MG63 (cell line): ENCODE measurements at places on chromosomes 6 and 20. TPM values are rescaled to one million over a fixed set of nuclear protein-coding genes. Genes with fewer than 3 reads are reported as not detected.
A peak's percentile ranks its signal among the peaks of the same experiment; 100 is the strongest.

DNA sequence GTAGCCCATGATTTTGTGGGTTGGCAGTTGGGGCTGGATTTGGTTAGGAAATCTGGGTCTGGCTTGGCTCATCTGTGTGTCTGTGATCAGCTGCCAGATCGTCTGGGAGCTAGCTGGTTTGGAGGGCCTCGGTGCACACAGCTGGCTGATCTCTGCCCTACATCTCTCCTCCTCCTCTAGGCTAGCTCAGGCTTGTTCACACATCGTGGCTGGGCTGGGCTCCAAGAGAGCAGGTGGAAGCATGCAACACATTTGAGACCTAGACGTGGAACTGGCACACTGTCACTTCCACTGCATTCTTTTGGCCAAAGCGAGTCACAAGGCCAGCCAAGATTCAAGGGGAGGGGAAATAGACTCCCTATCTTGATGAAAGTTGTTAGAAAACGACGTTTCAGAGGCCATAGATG lies 15.9 kb downstream of the NDUFAF5 start:
- peak; percentile 99 for DNase-seq

DNA sequence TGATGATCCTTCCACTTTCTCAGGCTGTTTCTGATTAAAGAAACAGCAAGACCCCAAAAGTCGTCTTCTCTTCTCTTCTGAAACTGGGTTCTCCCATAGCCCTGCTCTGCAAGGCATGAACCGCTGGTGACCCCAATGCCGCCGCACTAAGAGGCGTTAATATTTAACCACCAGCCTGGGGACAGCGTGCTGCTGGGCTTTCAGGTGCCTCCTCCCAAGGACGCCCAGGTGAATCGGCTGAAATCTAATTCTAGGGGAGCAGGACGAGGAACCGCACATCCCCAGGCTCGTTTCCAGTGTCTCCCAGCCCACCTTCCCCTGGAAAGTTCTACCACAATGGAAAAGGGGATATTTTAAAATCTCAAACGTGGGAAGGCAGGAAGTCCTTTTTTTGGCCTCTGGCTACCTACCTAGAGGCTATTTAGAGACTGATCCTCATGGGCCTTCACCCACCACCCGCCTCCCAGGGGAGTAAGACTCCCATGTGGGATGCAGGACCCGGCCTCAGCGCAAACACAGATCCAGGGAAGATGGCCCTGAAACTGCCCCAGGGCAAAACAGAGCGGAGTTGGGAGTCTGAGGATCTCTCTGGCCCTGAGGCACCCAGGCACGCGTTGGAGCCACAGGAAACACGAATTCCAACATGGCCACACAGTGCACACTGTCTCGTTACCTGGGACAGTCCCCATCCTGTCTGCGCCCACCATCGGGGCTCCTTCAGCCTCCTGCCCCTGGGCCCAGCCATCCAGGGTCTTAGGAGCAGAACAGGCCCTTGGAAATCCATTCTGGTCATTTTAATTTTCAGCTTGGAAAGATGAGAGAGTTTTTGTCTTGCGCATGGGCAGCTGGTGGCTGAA lies 56.2 kb downstream of the BMP7 start:
- no peak for DNase-seq

GRCh38 chr6:135251498-135252441 lies 70.7 kb downstream of the MYB start:
- DNase-seq: no peak

GRCh38 chr6:15036690-15037245 lies 209.1 kb upstream of the JARID2 start:
- DNase-seq: no peak

- DNase-seq: no peak
Observed at GRCh38 chr6:165081944-165082532, 227.4 kb downstream of the C6orf118 start.

DNA sequence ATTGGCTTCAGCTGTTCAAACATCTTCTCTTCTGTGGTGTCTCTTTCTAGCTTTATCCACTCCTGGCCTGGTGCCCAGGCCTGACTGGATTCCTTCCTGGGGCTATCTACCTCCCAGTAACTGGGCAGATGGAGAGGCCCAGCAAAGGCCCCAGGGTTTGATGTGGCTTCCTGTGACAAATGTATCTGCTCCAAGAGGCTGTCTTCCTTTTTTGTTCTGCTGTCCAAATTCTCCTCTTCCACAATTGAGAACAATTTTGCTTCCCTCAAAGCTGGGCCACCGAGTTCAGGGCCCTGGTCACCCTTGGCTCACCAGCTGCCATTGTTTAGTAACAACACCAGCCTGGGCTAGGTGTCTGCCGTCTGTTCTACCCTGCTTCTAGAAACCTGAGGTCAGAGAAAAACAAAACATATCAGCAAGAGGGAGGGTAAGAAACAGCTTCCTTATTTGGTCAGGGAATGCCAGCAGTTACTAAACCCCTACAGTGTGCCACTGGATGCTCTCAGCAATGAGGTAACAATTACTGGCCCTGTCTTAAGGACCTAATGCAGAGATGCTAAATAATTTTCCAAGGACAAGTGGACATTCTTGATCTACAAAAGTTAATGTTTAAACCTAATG lies 3.9 kb downstream of the ZFP57 start:
- DNase-seq: peak; percentile 6

- DNase-seq: no peak
Observed at GRCh38 chr6:4153514-4153985, 18.2 kb upstream of the ECI2 start.

- DNase-seq: peak; percentile 73
Observed at GRCh38 chr6:170529839-170530469, 23.2 kb downstream of the PSMB1 start.

DNA sequence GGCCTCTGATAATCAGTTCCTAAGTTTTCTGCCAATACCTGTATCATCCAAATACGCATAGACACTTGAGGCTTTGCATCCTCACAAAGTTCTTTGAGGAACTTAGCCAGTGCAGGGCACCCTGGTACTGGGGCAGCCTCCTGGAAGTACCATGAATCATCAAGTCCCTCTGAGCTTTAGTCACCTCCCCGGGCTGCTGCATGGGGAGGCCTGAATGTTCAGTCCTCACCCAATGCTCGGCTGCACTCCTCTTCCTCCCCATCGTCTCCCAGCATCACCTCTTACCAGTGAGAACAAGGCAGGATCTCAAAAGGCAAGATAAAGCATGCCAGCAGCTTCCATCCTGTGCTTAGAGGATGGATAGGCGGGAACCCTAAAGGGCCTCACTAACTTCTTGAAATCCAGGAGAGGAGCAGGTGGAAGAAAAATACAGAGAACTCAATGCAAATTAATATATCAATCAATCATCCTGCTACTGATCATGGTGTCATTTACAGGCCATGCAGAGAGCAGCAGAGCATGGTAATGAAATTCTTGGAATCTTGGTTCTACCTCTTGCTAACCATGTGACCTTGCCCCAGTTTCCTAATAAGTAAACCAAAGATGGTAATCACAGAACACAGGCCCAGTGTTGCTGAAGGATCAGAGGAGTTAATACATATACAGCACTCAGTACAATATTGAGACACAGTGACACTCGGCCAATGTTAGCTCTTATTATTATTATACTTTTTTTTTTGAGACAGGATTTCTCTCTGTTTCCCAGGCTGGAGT lies 4.7 kb upstream of the CCN6 start:
- DNase-seq: no peak

DNA sequence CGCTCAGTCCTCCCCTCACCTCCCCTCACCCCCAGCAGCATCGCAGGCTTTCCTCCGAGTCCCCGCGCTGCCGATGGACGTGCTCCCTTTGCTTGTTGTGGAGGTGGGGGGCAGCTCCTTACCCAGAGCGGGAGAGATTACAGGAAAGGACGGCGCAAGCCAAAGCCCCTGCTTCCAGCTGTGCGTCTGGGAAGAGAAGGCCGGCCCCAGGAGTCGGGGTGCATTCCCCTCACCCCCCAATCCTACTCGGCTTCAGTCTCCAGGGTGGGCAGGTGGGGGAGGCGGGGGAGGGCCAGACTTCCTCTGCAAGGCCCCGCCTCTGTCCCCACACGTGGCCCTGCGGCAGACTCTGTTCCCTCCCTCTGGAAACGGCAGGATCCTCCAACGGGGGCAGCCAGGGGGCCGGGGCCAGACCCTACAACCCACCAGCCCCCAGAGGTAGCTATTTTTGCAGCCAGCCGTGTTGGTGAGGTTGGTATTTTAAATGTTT lies 43.6 kb downstream of the NTSR1 start:
- no peak for DNase-seq

DNA sequence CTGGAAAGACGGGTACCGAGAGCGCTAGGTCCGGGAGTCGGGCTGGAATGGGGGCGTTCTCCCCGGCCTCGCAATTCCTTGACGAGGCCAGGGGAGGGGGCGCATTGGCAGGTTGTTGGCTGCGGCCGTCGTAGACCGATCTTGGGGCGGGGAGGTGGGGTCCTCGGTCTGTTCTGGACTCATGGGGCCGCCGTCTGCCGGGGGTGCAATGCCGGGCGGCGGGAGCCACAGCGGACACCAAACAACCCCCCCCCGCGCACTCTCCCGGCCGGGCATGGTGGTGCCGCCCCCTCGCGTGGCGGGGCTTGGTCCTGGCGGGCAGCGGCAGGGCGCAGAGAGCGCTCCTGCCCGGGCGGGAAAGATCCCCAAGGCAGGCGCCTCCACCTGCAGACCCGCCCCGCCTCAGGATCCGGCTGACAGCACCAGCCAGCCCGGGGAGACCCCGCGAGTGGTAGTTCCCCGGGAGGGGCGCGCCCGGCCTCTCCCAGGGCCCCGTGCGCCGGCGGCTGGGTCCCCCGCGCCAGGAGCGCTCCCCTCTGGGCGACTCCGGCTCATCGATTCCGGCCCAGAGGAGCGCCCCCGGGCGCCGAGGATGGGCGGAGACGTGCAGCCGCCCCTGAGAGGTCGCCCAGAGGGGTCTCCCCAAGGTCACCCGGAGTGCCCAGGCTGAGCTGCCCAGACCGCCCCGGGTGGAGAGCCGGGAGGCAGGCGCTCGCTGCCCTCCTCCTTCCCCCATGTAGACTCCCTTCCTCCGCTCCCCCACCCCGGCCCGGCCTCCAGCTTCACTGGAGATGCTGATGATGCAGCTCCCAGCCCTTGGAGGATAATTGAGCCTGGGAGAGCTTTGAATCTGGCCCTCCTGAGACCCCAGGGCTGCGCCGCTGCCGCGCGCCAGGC lies 709 bp downstream of the PPP1R16B start:
- peak; percentile 26 for DNase-seq

- no peak for DNase-seq
Observed at GRCh38 chr6:4345543-4345942, 210.2 kb upstream of the ECI2 start.

DNA sequence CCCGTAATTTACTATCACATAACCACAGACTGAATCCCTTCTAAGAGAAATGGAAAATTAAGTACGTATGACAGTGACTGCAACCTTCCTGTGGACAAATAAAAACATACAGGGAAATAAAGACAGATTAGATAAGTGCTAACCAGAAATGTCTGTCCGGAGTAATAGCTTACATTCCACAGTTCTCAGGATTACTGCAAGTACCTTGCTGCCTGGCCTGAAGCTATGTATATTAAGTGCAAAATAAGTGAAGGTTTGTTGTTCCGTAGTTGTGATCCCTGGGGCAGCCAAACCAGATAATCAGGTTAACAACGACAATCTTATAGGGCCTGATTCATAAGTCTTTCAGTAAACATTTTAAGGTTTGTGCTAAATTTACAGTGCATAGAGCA lies 2.8 kb downstream of the NEDD9 start:
- DNase-seq: no peak

DNA sequence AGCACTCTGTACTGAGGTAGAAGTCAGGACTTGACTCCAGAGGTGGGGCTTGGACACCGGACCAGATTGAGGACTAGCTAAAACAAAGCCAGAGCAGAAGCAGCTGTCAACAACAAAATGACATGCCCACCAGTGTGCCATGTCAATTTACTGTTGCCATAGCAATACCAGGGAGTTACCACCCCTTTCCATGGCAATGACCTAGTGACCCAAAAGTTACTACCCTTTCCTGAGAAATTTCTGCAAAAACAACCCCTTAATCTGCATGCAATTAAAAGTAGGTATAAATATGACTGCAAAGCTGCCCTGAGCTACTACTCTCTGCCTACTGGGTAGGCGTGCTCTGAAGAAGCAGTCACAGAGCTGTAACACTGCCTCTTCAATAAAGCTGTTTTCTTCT lies 21.0 kb downstream of the MAP3K5 start:
- no peak for DNase-seq

DNA sequence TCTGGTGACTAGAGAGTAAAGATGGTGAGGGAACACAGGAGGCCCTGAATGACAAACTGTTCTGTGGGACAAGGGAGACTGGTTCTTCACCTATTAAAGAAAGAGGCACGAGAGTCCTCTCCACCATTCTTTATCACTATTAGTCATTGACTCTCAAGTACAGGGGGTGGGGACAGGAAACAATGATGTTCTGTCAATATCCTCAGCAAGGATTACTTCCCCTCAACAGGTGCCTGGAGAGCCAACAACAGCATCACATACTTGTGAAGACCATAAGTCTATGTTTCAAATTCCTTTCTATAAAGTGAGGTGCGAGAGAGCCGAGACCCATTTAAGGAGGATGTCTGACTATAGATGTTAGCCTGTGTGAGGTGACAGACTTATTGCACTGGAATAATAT lies 72.4 kb upstream of the TBC1D7 start:
- DNase-seq: no peak

- DNase-seq: no peak
Observed at GRCh38 chr6:152474354-152474753, 162.8 kb downstream of the SYNE1 start.

GRCh38 chr6:51028276-51028675 lies 209.6 kb downstream of the TFAP2B start:
- DNase-seq: no peak

DNA sequence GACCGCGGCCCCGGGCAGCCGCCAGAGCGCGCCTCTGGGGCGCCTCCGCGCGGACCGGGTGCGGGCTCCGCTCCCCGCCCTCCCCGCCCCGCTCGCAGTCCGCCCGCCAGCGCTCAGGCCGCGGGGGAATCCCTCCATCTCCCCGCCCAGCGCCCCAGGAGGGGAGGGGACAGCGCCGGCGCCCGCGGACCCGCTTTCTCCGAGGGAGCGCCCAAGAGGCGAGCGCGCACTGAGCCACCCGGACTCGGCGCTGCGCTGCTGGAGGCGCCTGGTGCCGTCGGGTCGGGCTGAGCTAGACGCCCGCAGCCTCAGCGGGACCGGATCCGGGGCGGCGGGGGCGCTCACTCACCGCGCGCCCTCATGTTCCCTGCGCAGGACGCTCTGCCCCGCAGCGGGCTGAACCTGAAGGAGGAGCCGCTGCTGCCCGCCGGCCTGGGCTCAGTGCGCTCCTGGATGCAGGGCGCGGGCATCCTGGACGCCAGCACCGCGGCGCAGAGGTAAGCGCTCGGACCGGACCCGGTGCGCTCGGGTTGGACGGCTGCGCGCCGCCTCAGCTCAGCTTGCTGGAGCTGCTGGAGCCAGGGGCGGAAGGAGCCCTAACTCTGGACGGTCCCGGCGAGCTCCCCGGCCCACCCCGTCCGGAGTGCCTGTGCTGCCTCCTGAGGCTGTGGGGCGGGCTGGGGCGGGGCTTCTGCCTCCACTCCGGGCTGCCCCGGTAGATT lies 867 bp downstream of the EBF4 start:
- peak; percentile 22 for DNase-seq

The MAP7 gene
- not detected in 2 replicates for total RNA-seq

The BPI gene
- not detected in 2 replicates for total RNA-seq

The CDH4 gene
- not detected in 2 replicates for total RNA-seq

The IMPG1 gene
- not detected in 2 replicates for total RNA-seq

The IL22RA2 gene
- not detected in 2 replicates for total RNA-seq

The DBNDD2 gene
- 17.6 and 25.0 TPM in 2 replicates for total RNA-seq

The RAB32 gene
- total RNA-seq: 161 and 270 TPM in 2 replicates

The PAK5 gene
- not detected in 2 replicates for total RNA-seq

The PTCRA gene
- not detected in 2 replicates for total RNA-seq
